ENCODE measurements at places on chromosomes 6 and 20. TPM values are rescaled to one million over a fixed set of nuclear protein-coding genes. Genes with fewer than 3 reads are reported as not detected.

Gene GABRR2
- polyA plus RNA-seq = 0.70 TPM

Gene SOX18
- polyA plus RNA-seq = 2.7 TPM

Gene ARMC12
- polyA plus RNA-seq = 1.3 TPM

Gene SLC17A1
- 0.06 TPM for polyA plus RNA-seq

Gene TOX2
- 4.0 TPM for polyA plus RNA-seq

Gene SLC16A10
- 0.98 TPM for polyA plus RNA-seq

Gene COL10A1
- 4.4 TPM for polyA plus RNA-seq

Gene ANKEF1
- polyA plus RNA-seq = 3.6 TPM

Gene LRFN2
- polyA plus RNA-seq = 0.68 TPM

Gene MUC21
- polyA plus RNA-seq = not detected

Gene SIRPG
- 1.4 TPM for polyA plus RNA-seq

Gene PGC
- not detected for polyA plus RNA-seq

Gene RIMS4
- 2.4 TPM for polyA plus RNA-seq

Gene ARHGAP40
- polyA plus RNA-seq = not detected

Gene MEI4
- polyA plus RNA-seq = not detected

Gene CDH26
- 0.22 TPM for polyA plus RNA-seq

Gene ADGRF5
- polyA plus RNA-seq = 41.2 TPM

Gene PREP
- 14.0 TPM for polyA plus RNA-seq

Gene SNX9
- 48.0 TPM for polyA plus RNA-seq

Gene TRDN
- polyA plus RNA-seq = 0.12 TPM

Data from ovary (tissue), 10 donors.